Epithelial cell of proximal tubule (primary cell): ENCODE measurements at places on chromosomes 13 and 19. TPM values are rescaled to one million over a fixed set of nuclear protein-coding genes. Genes with fewer than 3 reads are reported as not detected.

DNA sequence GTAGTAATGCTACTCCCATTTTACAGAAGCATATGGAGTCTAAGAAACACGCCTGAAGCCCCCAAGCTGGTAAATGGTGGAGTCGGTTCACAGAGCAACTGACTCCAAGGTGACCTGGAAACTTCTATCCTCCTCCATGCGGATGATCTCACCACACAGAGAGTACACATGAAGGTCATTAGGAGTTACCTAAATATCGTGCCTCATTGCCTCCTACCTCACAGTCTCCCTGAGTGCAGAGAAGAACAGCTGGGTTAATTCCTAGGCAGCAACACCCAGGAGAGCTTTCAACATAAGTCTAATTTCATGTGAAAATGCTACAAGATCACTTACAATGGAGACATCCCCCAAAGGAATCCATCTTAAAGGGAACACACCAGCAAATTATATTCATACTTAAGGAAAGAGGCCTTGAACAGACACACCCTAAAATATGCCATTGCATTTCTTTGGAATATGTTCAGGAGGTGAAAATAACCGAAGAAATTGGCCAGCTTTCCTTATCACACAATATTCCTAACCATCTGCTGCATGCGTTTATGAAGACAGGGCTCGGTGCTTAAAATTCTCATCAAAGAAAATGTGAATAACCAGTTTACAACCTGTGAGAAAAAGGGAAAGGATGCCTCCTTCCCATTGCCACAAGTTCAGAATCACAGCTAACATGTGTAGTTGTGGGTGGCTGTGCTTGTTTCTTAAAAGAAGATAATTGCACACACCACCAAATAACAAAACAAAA is 203.6 kb upstream of the NBEA start:
- no peak for DNase-seq

- DNase-seq: no peak
These were observed 8.1 kb upstream of the ARL11 start for GRCh38 chr13:49620170-49620621.

DNA sequence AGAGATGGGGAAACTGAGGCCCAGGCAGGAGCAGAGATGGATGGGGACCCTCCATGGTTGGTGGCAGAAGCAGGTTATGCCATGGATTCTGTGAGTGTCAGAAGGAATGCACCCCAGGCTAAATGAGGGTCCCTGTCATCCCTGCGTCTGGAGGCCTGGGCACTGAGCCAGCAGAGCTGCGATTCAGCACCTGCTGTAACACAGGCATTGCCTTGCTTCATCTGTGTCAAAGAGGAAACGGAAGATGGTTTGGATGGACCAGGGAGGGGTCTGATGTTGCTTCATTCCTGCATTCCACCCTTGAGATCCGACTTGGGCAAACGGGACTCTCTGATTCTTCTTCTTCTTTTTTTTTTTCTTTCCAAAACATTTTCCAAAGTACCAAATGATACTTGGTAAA is 1.2 kb downstream of the C5AR1 start:
- no peak for DNase-seq

GRCh38 chr13:44917589-44918325 is 71.5 kb downstream of the NUFIP1 start:
- peak; percentile 90 for DNase-seq

GRCh38 chr19:37484406-37485168 is 15.4 kb downstream of the ZNF570 start:
- no peak for DNase-seq

Gene CYP2A7
- not detected in 2 replicates for total RNA-seq

Gene ANGPTL8
- not detected in 2 replicates for total RNA-seq

Gene AMER2
- total RNA-seq: 0.29 TPM in 1 of 2 replicates, not detected in the other

- DNase-seq: no peak
These were observed 486.5 kb downstream of the COG6 start for GRCh38 chr13:40141859-40142555.

Gene VSTM2B
- total RNA-seq: not detected in 2 replicates

Gene LRRC8E
- 11.9 and 18.9 TPM in 2 replicates for total RNA-seq

DNA sequence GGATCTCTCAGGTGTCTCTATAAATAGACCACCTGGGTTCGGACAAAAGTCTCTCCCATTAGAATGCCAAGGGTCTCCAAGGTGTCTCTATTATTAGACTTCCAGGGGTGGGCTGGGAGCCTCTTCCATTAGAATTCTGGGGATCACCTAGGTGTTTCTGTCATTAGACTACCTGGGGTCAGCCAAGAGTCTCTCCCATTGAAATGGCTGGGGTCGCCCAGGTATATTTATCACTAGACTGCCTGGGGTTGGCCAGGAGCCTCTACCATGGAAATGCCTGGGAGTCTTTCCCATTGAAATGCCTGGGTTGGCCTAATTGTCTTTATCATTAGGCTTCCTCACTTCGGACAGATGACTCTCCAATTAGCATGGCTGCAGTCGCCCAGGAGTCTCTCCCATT is 1565.5 kb downstream of the UQCRFS1 start:
- DNase-seq: no peak

DNA sequence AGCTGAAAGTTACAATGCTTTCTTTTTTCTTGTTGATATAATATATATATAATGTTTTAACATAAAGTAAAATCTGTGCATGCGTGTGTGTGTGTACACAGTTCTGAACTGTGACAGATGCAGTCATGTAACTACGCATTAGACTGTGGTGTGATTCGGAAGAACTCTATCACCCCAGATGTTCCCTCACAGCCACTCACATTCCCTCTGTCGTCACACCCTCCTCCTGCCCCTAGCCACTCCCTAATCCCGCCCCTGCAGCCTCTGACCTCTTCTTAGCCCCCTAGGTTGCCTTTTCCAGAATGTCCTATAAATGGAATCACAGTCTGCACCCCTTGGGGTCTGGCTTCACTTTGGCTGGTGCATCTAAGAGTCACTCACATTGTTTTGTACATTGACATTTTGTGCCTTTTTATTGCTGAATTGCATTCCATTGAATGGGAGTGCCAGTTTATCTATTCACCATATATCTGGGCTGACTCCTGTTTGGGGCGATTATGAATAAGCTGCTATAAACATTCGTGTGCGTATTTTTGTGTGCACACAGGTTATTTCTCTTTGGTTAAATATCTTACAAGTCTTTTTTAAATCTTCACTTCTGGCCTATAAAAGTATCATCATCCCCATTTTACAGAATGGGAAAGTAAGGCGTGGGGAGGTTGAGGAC is 20.4 kb downstream of the DHRS12 start:
- DNase-seq: no peak

GRCh38 chr13:21395953-21396352 is 63.1 kb downstream of the ZDHHC20 start:
- no peak for DNase-seq
